ENCODE measurements at places on chromosomes 13 and 19. TPM values are rescaled to one million over a fixed set of nuclear protein-coding genes. Genes with fewer than 3 reads are reported as not detected.

ZNF766 gene
- 18.9 TPM for total RNA-seq

MISP3 gene
- 1.0 TPM for total RNA-seq

YJEFN3 gene
- 10.0 TPM for total RNA-seq

DNA sequence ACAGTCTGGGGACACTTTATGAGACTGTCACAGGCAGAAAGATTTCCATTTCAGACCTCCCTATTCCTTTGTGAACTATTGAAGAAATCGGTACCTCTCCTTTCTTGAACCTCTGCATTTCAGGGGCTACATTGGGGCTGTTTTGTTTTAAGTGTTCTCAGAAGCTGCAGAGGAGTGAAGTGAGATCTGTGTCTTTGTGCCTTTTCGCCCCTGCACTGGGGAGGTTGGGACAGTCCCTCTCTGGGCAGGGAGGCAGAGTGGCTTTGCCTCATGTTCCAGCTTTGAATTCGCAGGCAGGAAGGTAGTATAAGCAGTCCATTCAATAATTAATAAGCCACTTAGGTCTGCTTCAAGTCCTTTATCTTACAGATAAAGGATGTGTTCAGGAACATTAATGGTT is 9.5 kb upstream of the AMER2 start:
- H3K4me3 ChIP-seq = no peak overlapping the region
- peaks cover 31% of the 10 kb centered on the region for H3K27me3 ChIP-seq
- no peaks in the 10 kb centered on the region for H3K4me1 ChIP-seq

GRCh38 chr19:46288896-46289588 is 7.8 kb upstream of the HIF3A start:
- no peak overlapping the region for H3K4me3 ChIP-seq
- no peak for DNase-seq
- no peak overlapping the region for H3K27ac ChIP-seq
- H3K4me1 ChIP-seq = peaks cover 11% of the 10 kb centered on the region
- no peaks in the 10 kb centered on the region for H3K27me3 ChIP-seq

DNA sequence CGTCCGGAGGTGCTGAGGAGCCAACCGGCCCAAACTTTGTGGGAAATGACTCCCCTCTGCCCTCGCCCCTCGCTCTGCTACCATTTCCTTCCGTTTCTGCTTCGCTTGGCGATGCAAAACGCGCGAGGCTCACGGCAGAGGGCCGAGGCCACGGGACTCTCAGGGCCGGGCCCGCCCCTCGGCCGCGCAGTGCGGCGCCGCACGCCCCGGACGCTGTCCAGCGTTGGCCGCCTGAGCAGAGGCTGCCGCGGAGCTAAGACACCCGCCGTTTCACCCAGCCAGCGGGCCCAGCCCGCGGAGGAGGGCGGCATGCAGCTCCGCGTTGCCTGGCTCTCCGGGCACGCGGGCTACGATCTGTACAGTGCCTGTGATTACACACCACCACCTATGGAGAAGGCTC is 2.1 kb upstream of the ZNF578 start:
- peaks cover 40% of the 10 kb centered on the region for H3K36me3 ChIP-seq
- H3K27ac ChIP-seq = no peak overlapping the region
- peaks cover 13% of the 10 kb centered on the region for H3K4me1 ChIP-seq
- H3K4me3 ChIP-seq = no peak overlapping the region
- no peaks in the 10 kb centered on the region for H3K27me3 ChIP-seq
- DNase-seq = no peak

DNA sequence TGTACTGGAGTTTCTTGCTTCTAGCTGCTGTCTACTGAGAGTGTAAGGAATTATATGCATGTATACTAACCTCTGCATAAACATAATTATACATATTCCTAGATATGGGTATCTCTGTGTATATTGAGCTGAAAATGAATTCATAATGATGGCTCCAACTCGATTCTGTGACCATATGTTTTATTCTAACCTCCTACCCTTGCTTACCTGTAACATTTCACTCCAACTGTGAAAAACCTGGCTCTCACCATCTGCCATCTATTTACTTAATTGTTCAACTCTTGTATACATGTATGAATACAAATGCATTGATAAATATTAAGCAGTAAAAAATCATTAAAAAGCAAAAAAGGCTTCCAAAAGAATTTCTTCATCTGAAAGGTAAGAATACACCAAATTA is 1729.5 kb upstream of the SPRY2 start:
- H3K36me3 ChIP-seq = no peaks in the 10 kb centered on the region
- no peaks in the 10 kb centered on the region for H3K27me3 ChIP-seq
- no peak for DNase-seq
- H3K4me1 ChIP-seq = no peaks in the 10 kb centered on the region
- H3K4me3 ChIP-seq = no peak overlapping the region

DNA sequence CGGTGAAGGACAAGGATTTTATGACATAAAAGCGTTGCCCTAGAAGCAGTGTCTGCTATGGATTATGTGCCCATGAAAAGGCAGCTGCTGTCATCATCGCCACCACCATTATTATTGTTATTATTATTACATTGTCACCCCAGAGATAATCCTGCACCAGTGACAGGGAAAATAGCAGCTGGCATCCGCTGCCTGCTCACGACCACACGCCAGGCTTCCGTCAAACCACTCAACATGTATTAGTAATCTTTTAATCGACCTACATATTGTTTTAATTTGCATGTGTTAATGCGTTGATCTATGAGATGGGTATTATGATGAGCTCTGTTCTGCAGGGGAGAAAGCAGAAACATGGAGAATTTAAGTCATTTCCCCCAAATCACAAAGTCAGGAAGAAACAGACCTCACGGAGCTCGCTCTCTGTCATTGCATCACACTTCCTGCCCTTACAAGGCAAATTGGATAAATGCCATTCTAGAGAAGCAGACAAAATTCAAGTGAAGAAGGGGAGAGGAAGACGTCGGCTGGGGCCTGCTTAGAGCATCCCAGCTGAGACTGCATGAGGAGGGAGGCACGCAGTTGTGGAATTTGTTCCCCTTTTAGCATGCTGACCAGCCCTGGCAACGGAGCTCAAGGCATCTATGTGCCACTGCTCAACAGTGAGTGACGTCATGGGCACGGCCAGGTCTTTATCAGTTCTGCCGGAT is at the start of gene FFAR3:
Gene FFAR3 (plus strand): TSS at position 594 of the 707 bp plus-strand sequence. CDS start 431 bp downstream, outside the sequence.
- no peak within 1 kb of the TSS for H3K4me3 ChIP-seq
- H3K27ac ChIP-seq = no peak within 1 kb of the TSS
- H3K36me3 ChIP-seq = no peaks in the 10 kb centered on the region

- no peak overlapping the region for H3K4me3 ChIP-seq
- H3K27me3 ChIP-seq = peaks cover 13% of the 10 kb centered on the region
- no peaks in the 10 kb centered on the region for H3K36me3 ChIP-seq
- H3K27ac ChIP-seq = no peak overlapping the region
Observed at GRCh38 chr19:8158411-8159074, 9.2 kb upstream of the FBN3 start.

DNA sequence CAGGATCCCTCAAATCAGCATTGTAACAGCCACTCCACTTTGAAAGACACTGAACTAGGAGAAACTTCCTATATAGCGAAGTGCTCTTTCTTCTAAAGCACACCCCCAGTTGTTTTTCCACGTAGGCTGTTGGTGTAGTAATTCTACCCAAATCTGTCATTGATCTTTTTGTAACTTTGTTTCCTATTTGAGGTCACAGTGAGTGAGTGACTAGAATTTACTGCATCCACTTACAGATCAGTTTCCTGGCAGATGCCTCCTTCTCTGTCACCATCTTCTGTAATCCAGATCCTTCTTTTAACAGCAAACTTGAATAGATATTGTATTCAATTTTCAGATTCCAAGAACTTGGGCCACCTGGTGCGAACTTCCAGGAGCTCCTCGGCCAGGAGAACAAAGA is 15.3 kb downstream of the ZAR1L start:
- peaks cover 29% of the 10 kb centered on the region for H3K27me3 ChIP-seq
- no peaks in the 10 kb centered on the region for H3K36me3 ChIP-seq
- DNase-seq = no peak
- no peak overlapping the region for H3K4me3 ChIP-seq
- peaks cover 6% of the 10 kb centered on the region for H3K4me1 ChIP-seq
- H3K27ac ChIP-seq = no peak overlapping the region

- H3K27ac ChIP-seq = peak overlapping the region; percentile 90
- peaks cover 45% of the 10 kb centered on the region for H3K36me3 ChIP-seq
- peak overlapping the region; percentile 86 for H3K4me3 ChIP-seq
- peak; percentile 42 for DNase-seq
- H3K4me1 ChIP-seq = peaks cover 72% of the 10 kb centered on the region
Observed at GRCh38 chr19:29665826-29666577, 741 bp downstream of the PLEKHF1 start.

GRCh38 chr19:41868120-41868988 is 8.3 kb downstream of the RPS19 start:
- peaks cover 90% of the 10 kb centered on the region for H3K4me1 ChIP-seq
- DNase-seq = no peak
- no peaks in the 10 kb centered on the region for H3K27me3 ChIP-seq
- peak overlapping the region; percentile 86 for H3K27ac ChIP-seq
- peaks cover 76% of the 10 kb centered on the region for H3K36me3 ChIP-seq

DNA sequence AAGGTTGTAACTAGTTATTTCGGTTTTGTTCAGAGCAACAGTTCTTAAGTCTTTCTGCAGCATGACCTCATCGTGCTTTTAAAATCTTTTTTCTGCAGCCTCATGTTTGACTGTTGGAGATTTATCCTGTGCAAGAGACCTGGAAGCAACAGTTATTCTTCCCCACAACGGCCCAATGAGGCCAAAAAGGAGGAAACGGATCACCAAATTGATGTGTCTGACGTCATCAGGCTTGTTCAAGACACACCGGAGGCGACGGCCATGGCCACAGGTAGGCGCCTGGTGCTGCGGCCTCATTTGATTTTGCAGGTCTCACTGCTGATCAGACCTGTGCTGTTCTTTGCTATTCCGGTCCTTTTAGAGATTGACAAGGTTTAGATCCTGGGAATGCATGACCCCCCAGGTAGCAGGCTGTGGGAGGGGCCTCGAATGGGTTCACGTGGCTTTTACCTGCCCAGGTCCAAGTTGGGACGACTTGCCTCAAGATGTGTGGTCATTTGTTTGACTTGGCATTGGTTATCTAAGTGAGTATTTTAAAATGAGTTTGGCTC is 66.8 kb upstream of the MCF2L start:
- H3K27me3 ChIP-seq = no peaks in the 10 kb centered on the region
- H3K27ac ChIP-seq = no peak overlapping the region
- no peaks in the 10 kb centered on the region for H3K4me1 ChIP-seq
- no peak overlapping the region for H3K4me3 ChIP-seq

GRCh38 chr19:30221176-30221575 is 151.0 kb upstream of the ZNF536 start:
- DNase-seq = no peak
- peaks cover 8% of the 10 kb centered on the region for H3K36me3 ChIP-seq
- H3K27ac ChIP-seq = no peak overlapping the region

GRCh38 chr13:113064534-113065405 is 40.8 kb upstream of the F7 start:
- no peaks in the 10 kb centered on the region for H3K36me3 ChIP-seq
- no peaks in the 10 kb centered on the region for H3K4me1 ChIP-seq
- H3K4me3 ChIP-seq = no peak overlapping the region

DNA sequence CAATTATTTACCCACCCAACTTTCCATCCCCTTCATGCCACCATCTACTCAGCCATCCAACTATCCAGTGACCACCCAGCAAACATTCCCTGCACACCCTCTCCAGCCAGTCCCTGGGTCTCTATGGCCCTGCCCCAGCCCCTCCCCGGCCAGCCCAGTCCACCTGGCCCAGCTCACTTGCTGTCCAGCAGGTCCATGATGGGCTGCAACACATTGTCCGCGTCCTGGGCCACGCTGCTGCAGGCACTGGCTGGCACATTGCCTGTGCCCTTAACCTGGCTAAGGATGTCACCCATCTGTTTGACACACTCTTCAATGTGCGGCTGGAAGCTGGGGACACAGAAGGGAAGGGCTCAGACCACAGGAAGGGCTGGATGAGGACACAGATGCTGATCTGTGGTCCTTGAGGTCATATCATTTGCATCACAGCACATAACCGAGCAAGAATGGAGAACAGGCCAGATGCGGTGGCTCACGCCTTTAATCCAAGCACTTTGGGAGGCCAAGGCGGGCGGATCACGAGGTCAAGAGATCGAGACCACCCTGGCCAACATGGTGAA is 61.6 kb downstream of the UNC13A start:
- H3K4me3 ChIP-seq = no peak overlapping the region
- no peak for DNase-seq
- no peaks in the 10 kb centered on the region for H3K27me3 ChIP-seq
- no peak overlapping the region for H3K27ac ChIP-seq
- peaks cover 9% of the 10 kb centered on the region for H3K4me1 ChIP-seq

DNA sequence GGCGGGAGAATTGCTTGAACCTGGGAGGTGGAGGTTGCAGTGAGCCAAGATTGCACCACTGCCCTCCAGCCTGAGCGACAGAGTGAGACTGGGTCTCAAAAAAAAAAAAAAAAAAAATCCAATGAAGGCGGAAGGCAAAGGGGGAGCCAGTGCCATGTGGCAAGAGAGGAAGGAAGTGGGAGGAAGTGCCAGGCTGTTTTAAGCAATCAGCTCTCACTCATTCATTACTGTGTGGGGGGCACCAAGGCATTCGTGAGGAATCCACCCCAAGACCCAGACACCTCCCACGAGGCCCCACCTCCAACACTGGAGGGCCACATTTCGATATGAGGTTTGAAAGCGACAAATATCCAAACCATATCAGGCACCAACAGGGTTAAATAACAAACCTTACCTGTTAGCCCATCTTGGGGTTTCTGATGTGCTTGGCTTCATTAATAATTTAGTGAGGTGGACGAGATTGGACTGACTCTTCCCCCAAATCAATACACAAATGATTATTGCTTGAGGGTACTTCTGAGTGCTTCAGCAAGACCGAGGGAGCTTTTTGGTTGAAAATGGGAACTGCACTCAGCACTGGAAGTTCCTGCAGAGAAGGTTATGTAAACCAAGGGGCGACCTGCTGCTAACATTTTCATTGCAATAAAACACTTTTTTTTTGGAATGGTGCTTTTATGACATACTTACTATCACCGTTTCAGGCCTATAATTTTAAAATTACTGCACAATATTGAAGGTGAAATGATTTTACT is 7.5 kb upstream of the LRP3 start:
- no peak overlapping the region for H3K4me3 ChIP-seq
- no peak for DNase-seq
- H3K36me3 ChIP-seq = no peaks in the 10 kb centered on the region
- H3K27ac ChIP-seq = no peak overlapping the region
- H3K27me3 ChIP-seq = peaks cover 8% of the 10 kb centered on the region
- H3K4me1 ChIP-seq = peaks cover 9% of the 10 kb centered on the region
